HepG2 (cell line): ENCODE measurements at places on chromosomes 5 and 9. TPM values are rescaled to one million over a fixed set of nuclear protein-coding genes. Genes with fewer than 3 reads are reported as not detected.

GRCh38 chr9:125558453-125559092 lies 148.4 kb downstream of the MAPKAP1 start:
- H3K4me3 ChIP-seq = no peak overlapping the region
- H3K27me3 ChIP-seq = no peaks in the 10 kb centered on the region
- peak; percentile 66 for DNase-seq
- no peak overlapping the region for H3K27ac ChIP-seq
- peaks cover 11% of the 10 kb centered on the region; the same call in 1 of the 3 replicates for H3K36me3 ChIP-seq
- H3K4me1 ChIP-seq = peaks cover 6% of the 10 kb centered on the region; the same call in 1 of the 2 replicates

DNA sequence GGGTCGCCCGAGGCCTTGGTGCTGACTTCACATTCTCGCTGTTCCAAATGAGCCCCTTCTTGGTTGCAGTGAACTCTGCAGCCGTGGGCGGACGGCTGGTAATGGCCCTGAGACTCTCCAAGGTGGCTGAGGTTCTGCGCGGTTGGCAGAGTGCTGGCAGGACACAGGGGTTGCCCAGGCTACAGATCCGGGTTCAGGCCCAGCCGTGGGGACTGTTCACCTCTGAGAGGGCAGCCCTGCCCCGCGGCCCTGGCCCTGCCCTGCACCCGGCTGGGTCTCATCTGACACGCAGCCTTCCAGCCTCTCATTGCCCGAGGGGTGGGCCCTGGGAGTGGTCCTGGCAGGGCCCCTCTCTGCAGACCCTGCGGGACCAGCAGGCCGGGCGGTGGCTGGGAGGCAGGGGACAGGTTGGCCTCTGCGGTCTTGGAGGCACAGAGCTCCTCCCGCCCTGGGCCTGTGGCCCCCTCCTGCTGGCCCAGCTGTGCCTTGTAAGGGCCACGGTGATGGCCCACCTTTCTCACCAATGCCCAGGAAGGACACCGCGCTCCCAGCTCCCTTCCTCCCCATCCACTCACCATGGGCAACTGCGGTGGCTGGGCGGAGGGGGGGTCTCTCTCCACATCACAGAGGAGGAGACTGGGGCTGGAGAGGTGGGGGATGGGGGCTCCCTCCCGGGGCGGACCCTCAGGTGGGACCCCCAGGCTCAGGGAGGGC lies 51.6 kb downstream of the AHRR start:
- DNase-seq = no peak
- no peak overlapping the region for H3K27ac ChIP-seq
- no peaks in the 10 kb centered on the region for H3K4me1 ChIP-seq
- H3K36me3 ChIP-seq = no peaks in the 10 kb centered on the region

DNA sequence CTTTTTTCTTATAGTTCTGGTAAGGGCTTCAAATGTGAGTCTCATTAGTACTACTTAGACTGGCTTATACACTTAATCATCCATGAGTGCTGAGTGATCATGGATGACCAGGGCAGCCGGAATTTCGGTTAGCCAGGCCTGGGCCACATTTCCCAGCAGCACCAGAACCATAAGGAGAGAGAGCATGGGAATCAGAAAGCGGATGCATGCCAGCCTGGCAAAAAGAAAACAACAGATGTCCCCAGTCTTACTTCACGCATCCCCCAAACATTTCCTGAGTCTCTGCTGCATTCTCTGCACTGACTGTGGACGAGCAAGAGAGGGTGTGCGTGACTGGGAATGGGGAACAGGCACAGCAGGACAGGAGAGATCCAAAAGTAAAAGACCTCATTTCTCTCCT lies 371.1 kb upstream of the ZNF608 start:
- no peaks in the 10 kb centered on the region for H3K27me3 ChIP-seq
- H3K4me3 ChIP-seq = no peak overlapping the region
- DNase-seq = no peak
- no peaks in the 10 kb centered on the region for H3K36me3 ChIP-seq
- H3K27ac ChIP-seq = no peak overlapping the region

DNA sequence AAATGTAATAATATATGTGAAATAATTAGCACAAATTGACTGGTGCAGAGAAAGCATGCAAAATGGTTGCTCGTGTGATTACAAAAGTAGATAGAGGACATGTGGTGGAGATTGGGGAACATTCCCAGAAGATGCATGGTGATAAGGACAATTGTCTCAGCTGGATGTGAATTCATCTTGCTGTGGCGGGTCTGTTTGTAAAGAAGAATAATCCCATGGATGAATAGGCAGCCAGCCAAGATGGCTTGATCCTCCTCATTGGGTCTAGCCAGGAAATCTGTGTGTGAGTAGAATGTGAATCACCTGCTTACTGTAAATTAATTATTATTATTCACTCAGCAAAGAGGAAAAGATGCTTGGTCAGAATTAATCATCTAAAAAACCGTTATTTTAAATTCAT lies 12.6 kb upstream of the DPYSL3 start:
- H3K4me1 ChIP-seq = no peaks in the 10 kb centered on the region
- H3K36me3 ChIP-seq = no peaks in the 10 kb centered on the region
- no peak overlapping the region for H3K4me3 ChIP-seq
- no peak for DNase-seq
- no peaks in the 10 kb centered on the region; the same call in 1 of the 2 replicates for H3K27me3 ChIP-seq
- no peak overlapping the region for H3K27ac ChIP-seq

DNA sequence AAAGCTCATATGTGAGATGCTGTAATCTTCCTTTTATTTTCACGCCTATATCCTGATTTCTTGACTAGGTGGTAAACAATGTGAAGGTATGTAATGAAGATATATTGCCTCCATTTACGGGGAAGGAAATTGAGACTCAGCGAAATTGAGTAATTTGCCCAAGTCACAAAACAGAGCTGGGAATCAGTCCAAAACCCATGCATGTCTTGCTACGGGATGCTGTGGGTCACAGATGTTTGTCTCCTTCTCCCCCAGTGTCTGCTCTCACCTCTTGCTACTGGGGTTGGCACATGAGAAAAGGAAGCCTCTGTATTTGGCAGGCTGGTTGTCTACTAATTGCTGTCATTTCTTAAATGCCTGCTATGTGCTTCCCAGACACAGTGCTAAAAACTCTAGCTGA lies 53.7 kb upstream of the TEX48 start:
- H3K27me3 ChIP-seq = no peaks in the 10 kb centered on the region
- H3K4me3 ChIP-seq = no peak overlapping the region
- DNase-seq = no peak
- no peaks in the 10 kb centered on the region for H3K36me3 ChIP-seq
- H3K27ac ChIP-seq = no peak overlapping the region
- H3K4me1 ChIP-seq = peaks cover 16% of the 10 kb centered on the region

The MUSK gene
- not detected in 2 replicates for polyA plus RNA-seq

GRCh38 chr9:22037954-22038690 lies 29.0 kb upstream of the CDKN2B start:
- H3K27ac ChIP-seq = no peak overlapping the region
- DNase-seq = no peak
- H3K4me3 ChIP-seq = no peak overlapping the region
- no peaks in the 10 kb centered on the region for H3K36me3 ChIP-seq

DNA sequence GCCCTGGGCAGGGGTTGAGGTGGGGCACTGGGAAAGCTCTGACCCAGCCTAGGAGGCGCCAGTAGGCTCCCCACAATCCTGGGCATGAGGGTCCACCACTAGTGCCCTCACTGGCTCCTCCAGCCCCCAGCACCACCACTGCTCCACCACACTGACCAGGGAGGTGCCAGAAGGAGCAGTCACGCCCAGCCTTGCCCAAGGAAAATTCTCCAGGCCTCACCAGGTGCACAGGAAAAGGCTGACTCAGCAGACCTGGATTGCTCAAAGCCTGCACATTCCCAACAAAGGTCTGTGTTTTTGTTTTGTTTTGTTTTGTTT lies 62.9 kb downstream of the ZNF354C start:
- H3K27ac ChIP-seq = no peak overlapping the region
- no peaks in the 10 kb centered on the region for H3K4me1 ChIP-seq
- no peak for DNase-seq
